ENCODE measurements at places on chromosomes 12 and 14.

- DNase-seq: no peak
Measured at GRCh38 chr12:102833687-102834441, 83.2 kb downstream of the PAH start.

GRCh38 chr14:31414190-31414833, 6.0 kb downstream of the HEATR5A start:
- no peak for DNase-seq

GRCh38 chr14:104595911-104596450, 8.6 kb downstream of the TMEM179 start:
- peak; percentile 64 for DNase-seq

- DNase-seq: no peak
Measured at GRCh38 chr12:132566516-132567131, 43.8 kb downstream of the LRCOL1 start.
